CD8-positive, alpha-beta memory T cell (primary cell): ENCODE measurements at places on chromosomes 7 and 10. TPM values are rescaled to one million over a fixed set of nuclear protein-coding genes. Genes with fewer than 3 reads are reported as not detected.

The NEURL1 gene
- 1.5 TPM for total RNA-seq

The RADIL gene
- total RNA-seq = 0.04 TPM

The CCL26 gene
- not detected for total RNA-seq

DNA sequence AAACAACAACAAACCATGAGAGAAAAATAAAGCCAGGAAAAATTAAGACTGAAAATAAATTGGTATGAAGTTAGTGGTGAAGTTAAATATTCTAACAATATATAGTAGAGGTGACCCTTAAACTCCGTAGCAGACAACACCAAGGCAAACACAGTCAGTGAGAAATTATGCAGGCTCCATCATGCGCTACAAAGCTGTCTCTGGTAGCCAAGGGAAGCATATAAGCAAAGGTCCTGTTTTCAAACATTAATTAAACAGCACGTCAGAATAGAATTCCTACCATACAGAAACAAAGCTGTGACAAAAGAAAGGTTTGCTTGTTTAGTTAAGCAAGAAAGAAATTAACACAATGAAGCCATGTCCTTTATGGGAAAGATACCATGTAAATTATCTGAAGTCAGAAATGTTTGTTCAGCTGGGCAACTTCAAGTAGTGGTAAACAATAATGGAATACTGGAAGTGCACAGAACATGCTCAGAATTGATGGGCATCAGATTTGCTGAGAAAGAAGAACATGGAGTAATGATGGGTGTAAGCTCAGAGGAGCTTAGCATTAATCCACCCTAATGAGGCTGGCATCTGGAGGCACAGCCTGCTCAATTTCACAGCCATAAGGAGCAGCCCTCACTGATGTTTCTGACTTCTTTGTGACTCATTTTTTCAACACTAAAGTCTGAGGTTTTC is 75.7 kb downstream of the IGF2BP3 start:
- no peak for DNase-seq

DNA sequence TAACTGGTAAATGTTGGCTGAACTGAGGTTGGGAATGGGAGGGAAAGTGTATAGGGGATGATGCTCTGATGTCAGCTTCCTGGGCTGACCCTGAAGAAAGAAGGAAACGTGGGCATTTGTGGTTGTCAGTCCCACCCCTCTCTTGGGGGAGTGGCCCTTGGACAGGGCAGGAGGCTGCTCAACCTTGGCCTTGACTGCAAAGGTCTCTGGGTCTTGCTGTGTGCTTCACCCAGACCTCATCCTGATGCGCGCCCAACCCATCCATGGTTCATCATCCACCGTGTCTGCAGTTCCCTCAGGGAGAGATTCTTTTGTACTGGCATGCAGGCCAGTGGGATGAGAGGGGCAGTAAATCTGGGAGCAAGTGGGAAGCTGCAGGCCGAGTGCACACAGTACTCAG is 4.7 kb upstream of the ZYX start:
- no peak for DNase-seq

GRCh38 chr7:81770728-81771223 is 929 bp upstream of the HGF start:
- DNase-seq = no peak

DNA sequence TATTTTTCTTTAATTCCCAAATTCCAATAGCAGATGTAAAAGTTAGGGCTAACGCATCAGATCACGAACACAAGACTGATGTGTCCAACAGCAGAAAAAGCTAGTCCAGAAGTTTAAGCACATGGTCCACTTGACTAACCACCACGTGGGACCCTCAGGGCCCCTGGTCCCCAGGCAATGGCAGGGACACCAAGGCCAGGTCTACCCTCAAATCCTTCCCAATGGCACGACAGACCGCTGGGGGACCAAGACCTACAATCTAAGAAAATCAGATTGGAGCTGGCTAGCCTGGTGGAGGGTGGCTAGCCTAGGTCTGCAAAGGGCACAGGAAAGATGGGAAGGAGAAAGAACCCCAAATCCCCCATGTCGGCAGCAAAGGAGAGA is 1.5 kb downstream of the GIGYF1 start:
- peak; percentile 32 for DNase-seq

- DNase-seq = peak; percentile 39
Observed at GRCh38 chr7:22488643-22489462, 11.1 kb downstream of the STEAP1B start.
